NCI-H82 (cell line): ENCODE measurements at places on chromosomes 4 and X.

DNA sequence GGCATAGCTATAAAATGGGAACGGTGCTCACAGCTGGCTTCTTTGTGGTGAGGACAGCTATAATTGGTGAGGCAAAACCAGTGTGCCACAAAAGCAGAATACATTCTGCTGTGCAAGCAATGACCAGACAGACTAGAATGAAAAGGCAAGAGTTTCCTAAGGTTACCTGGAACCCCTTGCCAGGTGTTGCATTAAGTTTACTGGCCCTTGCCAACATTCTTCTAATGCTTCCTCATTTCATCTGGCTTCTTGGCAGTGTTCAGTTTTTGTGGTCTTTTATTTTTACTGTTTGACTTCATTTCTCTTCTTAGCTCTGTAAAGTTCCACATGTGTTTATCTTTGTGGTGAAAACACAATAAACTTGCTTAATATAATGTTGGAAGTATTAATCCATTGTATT, 131.4 kb downstream of the PTTG2 start:
- DNase-seq = no peak

DNA sequence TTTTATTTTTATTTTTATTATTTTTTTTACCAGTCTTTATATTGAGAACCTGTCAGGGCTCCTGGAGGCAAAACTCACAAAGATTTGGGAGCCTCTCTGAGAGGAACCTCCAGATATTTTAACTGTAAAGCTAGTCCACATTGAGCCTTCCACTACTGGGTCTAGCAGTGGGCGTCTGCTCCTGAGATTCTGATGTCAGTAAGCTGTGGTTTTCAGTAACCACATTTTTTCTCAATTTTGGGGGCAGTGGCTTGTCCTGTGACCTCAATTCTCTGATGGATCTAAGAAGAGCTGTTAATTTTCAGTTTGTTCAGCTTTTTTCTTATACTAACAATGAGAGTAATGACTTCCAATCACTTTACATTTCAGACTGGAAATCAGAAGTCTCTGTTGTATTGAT, 23.6 kb upstream of the GPRASP1 start:
- DNase-seq = no peak

DNA sequence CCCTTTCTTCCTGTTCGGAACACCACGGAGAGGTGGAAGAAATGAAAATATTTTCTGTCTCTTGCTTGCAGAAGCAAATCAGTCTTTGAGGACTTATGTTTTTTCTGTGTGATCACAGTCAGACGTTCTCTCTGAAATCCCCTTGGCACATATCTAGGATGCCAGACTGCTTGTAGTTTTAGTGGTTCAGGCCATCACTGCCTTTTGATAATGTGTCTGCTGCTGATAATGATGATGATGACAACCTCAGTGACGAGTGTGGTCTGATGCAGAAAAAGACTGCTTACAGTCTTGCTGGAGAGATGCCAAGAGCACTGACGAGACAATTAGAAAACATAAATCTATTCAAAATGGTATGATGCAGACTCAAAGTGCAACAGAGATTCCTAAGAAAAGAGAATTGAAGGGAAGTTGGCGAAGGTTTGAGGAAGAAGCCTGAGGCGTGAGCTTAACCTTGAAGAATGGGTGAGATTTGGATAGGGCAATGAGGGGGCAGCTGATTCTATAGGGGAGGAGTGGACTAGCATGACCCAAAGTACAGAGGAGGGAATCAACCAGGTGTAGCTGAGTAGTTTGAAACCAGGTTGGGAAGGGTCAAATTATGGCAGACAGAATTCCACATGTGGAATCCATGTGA, 7.9 kb downstream of the RAB33A start:
- no peak for DNase-seq

DNA sequence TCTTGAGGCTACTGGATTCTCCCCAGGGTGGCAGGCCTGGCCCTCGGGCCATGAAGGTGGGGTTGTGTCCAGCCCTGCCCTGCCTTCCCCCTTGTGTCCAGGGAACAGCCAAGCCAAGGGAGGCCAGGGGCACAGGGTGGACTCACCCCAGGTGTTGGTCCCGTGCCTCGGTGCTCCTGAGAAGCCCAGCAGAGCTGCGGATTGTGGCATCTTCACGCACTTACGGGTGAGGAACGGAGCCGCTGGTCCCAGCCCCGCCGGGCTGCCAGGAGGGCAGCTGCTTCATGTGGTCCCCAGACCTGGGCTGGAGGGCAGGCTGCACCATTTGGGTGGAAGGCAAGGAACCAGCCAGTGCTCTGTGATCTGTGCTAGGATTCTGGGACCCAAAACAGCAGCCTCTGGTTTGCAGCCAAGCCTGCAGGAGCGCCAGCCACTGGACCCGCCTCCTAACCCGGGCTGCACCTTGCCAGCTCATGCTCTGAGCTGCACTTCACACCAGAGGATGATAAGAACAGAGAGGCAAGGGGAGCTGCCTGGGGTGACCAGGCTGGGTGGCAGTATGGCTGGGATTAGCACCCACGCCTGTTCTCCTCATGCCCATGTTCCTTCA, 36.1 kb upstream of the HMX1 start:
- no peak for DNase-seq

- DNase-seq = no peak
Measured at GRCh38 chrX:138928737-138929459, 217.4 kb upstream of the FGF13 start.

GRCh38 chr4:165204462-165204830, 2.9 kb upstream of the KLHL2 start:
- DNase-seq = no peak

DNA sequence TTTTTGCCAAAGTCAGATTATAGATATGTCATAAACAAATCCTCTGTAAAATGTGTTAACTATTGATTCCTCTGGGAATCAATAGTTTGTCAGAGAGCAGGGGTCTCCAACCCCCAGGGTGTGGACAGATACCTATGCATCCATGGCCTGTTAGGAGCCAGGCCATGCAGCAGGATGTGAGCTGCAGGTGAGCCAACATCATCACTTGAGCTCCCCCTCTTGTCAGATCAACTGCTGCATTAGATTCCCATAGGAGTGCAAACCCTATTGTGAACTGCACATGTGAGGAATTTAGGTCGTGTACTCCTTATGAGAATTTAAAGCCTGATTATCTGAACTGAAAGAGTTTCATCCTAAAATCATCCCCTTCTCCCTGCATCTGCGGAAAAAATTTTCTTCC, 1365.4 kb downstream of the ARAP2 start:
- peak; percentile 2 for DNase-seq

- no peak for DNase-seq
Measured at GRCh38 chr4:100722866-100723459, 205.1 kb upstream of the EMCN start.

DNA sequence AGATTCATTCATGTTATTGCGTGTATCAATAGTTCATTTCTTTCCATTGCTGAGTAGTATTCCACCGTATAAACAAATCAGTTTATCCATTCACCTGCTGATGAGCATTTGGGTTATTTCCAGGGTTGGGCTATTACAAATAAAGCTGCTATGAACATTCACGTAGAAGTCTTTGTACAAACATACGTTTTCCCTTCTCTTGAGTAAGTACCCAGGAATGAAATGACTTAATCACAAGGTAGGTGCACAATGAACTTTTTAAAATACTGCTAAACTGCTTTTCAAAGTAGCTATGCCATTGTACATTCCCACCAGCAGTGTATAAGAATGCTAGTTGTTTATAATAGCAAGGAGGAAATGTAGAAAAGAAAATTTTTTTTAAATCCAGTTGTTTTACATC, 35.9 kb downstream of the SYTL4 start:
- no peak for DNase-seq

DNA sequence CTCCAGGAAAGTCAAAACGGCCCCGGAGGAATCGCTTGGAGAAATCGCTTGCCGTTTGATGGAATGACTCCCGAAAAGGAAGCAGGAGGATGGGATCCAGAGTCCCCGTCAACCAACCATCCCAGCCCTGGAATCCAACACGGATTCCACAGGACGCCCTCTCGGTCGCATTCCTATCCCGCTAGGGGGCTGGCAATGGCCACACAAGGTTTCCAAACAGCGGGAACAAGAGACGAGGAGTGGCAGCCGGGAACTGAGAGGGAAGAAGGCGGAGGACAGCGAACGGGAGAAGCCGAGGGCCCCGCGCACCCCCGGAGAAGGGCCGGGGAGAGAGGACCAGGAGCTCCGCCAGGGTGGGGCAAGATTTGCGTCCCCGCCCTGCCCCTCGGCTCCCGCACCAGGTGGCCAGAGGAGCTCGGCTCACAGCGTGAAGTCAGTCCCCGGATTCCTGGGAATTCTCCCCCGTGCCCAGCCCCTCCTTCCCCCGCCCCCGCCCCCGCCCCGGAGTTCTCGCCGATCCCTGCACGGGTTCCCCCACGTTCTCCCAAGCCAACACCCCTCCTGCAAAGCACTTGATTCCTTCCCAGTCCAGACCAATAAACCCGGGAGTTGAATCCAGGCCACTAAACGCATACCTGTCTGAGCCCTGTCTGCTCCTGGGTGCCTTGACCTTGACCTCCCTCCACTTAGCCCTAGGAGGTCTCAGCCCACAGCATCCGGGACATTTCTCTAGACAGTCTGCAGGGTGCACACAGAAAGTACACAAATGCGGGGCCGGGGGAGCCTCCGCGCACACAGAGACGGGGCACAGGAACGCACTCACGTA, 1.4 kb downstream of the PDZD4 start:
- peak; percentile 39 for DNase-seq

DNA sequence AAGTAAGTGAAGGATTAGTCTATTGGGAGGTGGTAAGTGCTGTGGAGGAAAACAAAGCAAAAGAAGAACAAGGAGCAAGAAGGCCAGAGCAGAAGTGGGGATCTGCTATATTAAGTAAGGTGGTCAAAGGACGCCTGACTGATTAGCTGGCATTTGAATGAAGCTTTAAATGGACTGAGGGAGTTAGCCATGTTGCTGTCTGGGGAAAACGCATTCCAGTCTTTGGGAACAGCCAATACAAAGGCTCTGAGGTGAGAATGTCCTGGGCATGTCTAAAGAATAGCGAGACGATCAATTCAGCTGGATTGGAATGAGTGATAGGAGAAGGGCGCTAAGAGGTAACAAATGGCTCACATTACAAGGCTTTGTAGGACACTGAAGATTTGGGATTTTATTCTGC, 48.5 kb upstream of the ATOH1 start:
- DNase-seq = no peak

- no peak for DNase-seq
Measured at GRCh38 chr4:148795156-148795864, 353.1 kb upstream of the NR3C2 start.

- no peak for DNase-seq
Measured at GRCh38 chr4:171956678-171957077, 143.5 kb downstream of the GALNTL6 start.

GRCh38 chr4:123488916-123489315, 92.3 kb downstream of the SPRY1 start:
- no peak for DNase-seq

GRCh38 chr4:2064276-2064991, 5.3 kb downstream of the NAT8L start:
- DNase-seq = no peak

- peak; percentile 46 for DNase-seq
Measured at GRCh38 chr4:143183513-143184216, 1.1 kb upstream of the USP38 start.

GRCh38 chr4:112840619-112841018, 203.7 kb downstream of the LARP7 start:
- no peak for DNase-seq

- no peak for DNase-seq
Measured at GRCh38 chr4:118968005-118968404, 79.4 kb downstream of the SYNPO2 start.

GRCh38 chr4:159142681-159143384, 40.0 kb downstream of the RAPGEF2 start:
- no peak for DNase-seq
